ENCODE measurements at places on chromosomes 2 and 18.

DNA sequence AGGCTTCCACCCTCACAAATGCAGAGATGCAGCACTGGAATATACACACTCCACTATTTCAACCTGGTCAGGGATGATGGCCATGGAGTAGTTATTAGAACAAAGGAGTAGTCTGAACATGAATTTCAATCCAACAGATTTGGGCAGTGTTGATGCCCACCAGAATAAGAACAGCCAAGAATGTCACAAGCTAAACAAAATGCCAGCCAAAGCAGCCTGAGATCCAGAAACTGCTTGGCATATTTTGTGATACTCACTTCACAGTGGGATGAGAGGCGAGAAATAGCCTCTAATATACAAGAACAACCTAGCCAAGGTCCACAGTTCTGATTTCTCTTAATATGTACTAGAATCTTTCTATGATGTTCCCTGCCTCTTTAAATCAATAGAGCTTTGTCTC, 58.6 kb upstream of the KLF7 start:
- no peak for DNase-seq

DNA sequence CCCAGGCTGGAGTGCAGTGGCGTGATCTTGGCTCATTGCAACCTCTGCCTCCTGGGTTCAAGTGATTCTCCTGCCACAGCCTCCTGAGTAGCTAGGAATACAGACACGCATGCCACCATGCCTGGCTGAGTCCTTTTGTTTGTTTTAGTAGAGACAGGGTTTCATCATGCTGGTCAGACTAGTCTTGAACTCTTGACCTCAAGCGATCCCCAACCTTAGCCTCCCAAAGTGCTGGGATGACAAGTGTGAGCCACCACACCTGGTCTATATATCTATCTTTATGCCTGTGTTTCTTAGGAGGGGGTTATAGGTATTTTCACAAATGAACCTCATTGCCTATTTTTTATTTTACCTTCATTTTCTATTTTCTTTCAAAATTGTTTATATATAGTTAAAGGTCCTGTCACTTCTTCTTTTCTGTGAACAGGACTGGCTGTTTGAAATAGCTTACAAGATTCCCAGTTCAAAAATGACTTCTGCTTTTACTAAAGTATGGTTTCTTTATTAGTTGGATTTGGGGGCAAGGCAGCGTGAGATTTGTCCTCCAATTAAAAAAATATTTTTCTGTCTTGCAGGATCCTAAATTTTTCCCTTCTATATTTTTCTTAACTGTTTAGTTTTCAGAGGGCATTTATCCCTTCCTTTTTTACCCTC, 16.4 kb upstream of the MARCHF7 start:
- no peak for DNase-seq

DNA sequence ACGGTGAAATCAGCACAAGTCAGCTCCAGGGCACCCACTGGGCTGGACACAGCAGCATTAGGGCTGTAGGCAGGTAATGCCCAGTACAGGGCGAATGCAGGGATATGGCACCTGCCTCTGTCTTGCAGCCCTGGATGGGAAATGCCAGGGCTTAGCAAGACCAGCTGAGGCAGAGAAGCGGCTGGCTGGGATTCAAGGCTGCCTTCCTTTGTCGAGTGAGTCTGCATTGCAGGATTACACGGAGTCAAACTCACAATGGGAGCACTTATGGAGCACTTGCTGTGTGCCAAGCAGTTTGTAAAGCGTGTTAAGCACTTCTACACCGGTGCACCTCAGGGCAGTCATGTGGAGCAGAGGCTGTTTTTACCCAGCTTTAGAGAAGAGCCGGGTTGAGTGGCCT, 87.3 kb upstream of the HDAC4 start:
- no peak for DNase-seq

GRCh38 chr2:222743251-222743812, 71.9 kb downstream of the MOGAT1 start:
- no peak for DNase-seq

GRCh38 chr2:69954084-69954483, 7.3 kb downstream of the ASPRV1 start:
- DNase-seq: no peak

- DNase-seq: no peak
Observed at GRCh38 chr2:217398101-217398500, 538.2 kb upstream of the TNP1 start.

GRCh38 chr18:28175150-28175929, 1.6 kb downstream of the CDH2 start:
- no peak for DNase-seq

DNA sequence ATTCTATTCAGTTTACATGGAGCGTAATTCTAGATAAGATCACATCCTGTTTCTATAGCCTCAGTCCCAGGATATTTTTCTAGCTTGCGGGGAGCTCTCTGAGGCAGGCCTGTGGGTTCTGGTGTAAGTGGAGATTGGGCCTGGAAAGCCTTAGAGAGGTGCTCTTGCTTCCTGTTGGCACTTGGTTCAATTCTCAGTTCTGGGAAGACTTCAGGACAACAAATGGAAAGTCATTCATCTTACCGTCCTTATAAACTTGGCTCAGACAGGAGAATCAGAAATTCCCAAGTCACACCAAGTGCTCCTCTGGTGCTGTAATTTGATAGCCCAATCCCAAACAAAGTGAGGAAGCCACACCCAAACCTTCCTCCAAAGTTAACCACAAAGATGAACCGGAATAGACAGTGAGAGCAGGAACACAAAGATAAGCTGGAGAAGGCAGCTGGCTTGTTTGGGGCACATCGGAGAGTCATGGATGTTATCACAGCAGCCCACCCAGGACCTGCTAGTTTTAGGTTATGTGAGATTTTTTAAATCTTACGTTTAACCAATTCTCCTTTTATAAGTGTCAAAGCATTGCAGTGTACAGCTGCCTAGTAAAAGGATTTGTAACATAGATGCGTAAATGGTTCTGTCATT, 144.3 kb upstream of the MAP3K20 start:
- no peak for DNase-seq

DNA sequence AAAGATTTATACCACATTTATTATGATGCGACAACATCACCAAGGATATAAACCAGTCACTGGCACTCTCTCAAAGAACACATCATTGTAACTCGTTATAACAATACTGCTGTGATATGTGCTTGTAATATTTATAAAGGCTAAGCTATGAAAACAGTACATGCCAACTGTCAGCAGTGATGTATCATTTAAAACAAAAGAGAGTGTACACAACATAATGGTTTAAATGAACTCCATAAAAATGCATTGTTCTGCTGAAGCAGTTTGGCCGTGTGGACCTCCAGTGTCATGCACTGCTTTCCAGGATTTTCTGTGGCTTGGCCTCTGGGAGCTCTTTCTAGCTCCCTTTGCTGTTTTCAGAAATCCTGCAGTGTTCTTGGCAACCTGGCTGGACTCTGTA, 215.6 kb downstream of the MTX2 start:
- no peak for DNase-seq

GRCh38 chr2:138931284-138932256, 151.4 kb upstream of the NXPH2 start:
- DNase-seq: no peak

GRCh38 chr2:41579806-41580205, 468.0 kb upstream of the PKDCC start:
- DNase-seq: no peak
